ENCODE measurements at places on chromosomes 2 and 18. TPM values are rescaled to one million over a fixed set of nuclear protein-coding genes. Genes with fewer than 3 reads are reported as not detected.

The ALKAL2 gene
- polyA plus RNA-seq = not detected

The PEX13 gene
- 10.0 TPM for polyA plus RNA-seq

The POLR1A gene
- polyA plus RNA-seq = 2.4 TPM

The EFHD1 gene
- not detected for polyA plus RNA-seq

The SKA1 gene
- 0.53 TPM for polyA plus RNA-seq

The HOXD9 gene
- not detected for polyA plus RNA-seq

The ATP6V1B1 gene
- not detected for polyA plus RNA-seq

The FTCDNL1 gene
- polyA plus RNA-seq = 2.8 TPM

The NCKAP5 gene
- not detected for polyA plus RNA-seq

The CD8B gene
- polyA plus RNA-seq = 1.5 TPM

The SIX2 gene
- polyA plus RNA-seq = not detected

The CNDP2 gene
- 232 TPM for polyA plus RNA-seq

The FEV gene
- polyA plus RNA-seq = not detected

The IL37 gene
- not detected for polyA plus RNA-seq

The CD28 gene
- 0.58 TPM for polyA plus RNA-seq

The ANKRD29 gene
- polyA plus RNA-seq = not detected

The LGALSL gene
- polyA plus RNA-seq = 0.74 TPM

The IGFBP5 gene
- polyA plus RNA-seq = not detected

The C18orf54 gene
- 2.0 TPM for polyA plus RNA-seq

The ALPI gene
- polyA plus RNA-seq = not detected

The EFR3B gene
- not detected for polyA plus RNA-seq

The MYO5B gene
- not detected for polyA plus RNA-seq

Measured in naive B cell (primary cell).